ENCODE measurements at places on chromosomes 11 and 22.

GRCh38 chr11:82680252-82680651 is 53.4 kb downstream of the FAM181B start:
- no peak for DNase-seq

DNA sequence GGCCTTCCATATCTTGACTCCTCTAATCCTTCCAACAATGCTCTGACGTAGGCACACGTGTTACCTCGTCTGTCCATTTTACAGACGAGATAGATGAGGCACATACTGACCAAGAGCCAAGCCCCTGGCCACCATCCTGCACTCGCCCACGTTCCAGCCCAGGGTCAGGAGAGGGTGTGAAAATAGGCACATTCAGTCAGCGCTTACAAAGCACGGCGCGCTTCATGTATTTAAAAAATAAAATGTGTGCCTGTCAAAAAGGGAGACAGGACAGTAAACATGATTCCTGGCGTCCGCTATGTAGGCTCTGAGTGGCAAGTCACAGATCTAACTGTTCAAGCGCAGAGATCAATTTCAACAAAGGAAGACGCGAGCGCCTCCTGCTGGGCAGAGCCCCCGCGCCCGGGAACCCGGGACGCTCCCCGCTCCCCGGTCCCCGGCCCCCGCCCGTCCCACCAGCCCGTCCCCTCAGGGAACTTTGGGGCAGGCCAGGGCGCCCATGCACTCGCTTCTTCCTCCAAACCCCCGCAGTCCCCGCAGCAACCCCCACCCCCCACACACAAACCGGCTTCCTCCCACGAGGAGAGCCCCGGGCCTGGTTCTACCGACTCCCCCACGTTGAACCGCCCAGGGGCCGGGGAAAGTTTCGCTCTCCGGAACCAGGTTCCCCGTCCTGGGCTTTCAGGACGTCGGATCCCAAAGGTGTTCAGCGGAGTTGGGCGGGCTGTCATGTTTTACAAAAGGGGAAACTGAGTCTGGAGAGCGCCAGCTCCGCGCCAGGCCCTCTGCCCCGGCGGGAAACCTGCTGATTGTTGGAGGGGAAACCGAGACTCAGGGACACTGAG is 10.4 kb upstream of the C1QTNF6 start:
- DNase-seq, result peak; percentile 88

GRCh38 chr22:42914511-42915076 is 57.5 kb upstream of the ARFGAP3 start:
- DNase-seq, result no peak

- no peak for DNase-seq
Observed at GRCh38 chr11:79100093-79100910, 340.5 kb downstream of the TENM4 start.

- no peak for DNase-seq
Observed at GRCh38 chr11:114307524-114308203, 11.5 kb downstream of the NNMT start.

- peak; percentile 62 for DNase-seq
Observed at GRCh38 chr11:119363851-119364590, 17.5 kb downstream of the USP2 start.

DNA sequence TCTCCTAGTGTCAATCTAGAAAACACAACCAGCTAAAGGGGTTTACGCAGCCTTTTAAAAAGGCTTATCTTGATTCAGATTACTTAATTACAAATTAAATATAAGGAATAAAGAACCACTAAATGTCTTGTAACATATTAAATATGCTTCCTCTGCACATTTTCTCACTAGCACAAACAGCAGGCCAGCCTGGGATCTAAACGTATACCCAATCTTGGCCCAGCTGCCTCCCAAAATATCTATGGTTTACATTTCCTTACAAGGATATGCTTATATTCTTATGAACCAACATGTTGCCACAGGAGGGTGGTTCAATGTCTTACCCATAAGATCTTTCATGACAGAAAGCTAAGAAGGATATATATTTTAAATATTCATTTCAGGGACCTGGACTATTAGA is 7.7 kb downstream of the LGR4 start:
- DNase-seq, result no peak

DNA sequence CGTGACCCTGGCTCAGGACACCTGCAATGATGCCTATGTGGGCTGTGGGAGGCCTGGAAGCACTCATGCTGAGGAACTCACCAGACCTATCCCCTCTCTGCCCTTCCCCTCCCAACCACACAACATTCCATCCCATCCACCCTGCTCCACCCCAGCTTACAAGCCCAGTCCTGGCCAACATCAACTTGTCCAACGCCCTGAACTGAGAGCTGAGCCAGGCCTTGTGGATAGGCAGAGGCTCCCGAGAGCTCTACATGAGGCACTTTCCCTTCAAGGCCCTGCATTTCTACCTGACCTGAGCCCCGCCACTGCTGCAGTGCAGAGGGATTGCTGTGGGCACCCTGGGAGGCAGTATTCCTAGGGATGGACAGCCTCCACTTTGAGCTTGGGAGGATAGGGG is 112.4 kb downstream of the PDE2A start:
- DNase-seq, result no peak

GRCh38 chr11:119712459-119713358 is 16.3 kb downstream of the NECTIN1 start:
- no peak for DNase-seq

GRCh38 chr22:32475468-32476010 is 928 bp downstream of the FBXO7 start:
- DNase-seq, result peak; percentile 3
